ENCODE measurements at places on chromosomes 7 and 10.
A peak's percentile ranks its signal among the peaks of the same experiment; 100 is the strongest.

DNA sequence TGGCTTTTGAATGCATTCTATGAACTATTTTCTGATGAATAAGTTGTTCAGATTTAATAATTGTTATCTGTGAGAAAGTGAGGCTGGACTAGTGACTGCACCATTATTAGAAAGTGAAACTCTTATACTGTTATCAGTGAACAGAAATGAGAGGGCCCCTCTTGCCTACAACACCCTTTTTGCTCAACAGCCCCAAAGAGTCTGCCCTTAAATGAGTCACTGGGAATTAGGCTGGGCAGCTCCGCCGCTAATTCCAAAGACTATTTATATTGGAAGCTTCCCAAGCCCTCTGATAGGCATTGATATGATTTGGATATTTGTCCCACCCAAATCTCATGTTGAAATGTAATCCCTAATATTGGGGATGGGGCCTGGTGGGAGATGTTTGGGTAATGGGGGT, 7.0 kb upstream of the CYP2C18 start:
- ATAC-seq = no peak

GRCh38 chr7:20991544-20991943, 204.9 kb upstream of the SP8 start:
- ATAC-seq = no peak

- ATAC-seq = no peak
Observed at GRCh38 chr7:51021906-51022570, 239.3 kb upstream of the GRB10 start.

DNA sequence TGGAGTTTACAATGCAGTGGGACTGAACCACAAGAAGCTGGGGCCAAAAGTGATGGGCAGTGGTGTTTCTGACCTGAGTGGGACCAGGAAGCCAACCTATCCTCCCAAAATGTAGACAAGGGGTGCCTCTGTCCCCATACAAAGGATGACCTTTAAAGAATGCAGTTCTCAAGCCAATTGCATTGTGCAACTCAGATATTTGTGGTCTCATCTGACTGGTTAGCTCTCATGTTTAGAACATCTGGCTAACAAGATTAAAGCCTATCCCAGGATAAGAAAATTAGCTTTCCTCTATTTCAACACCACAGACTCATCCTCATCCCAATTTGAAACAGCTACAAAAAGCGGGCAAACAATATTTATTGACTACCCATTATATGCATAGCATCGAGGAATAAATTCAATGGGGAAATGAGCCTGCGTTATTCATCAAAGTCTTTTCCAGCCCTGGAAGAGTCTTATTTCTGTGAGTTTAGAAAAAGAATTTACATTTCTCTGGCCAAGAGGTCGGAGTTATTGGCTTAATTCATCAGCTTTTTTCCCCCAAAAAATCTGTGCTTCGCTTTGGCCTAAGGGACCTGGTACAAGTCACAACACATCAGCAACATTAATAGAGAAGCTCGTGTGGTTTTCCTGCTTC, 26.7 kb downstream of the ELMO1 start:
- ATAC-seq = no peak

DNA sequence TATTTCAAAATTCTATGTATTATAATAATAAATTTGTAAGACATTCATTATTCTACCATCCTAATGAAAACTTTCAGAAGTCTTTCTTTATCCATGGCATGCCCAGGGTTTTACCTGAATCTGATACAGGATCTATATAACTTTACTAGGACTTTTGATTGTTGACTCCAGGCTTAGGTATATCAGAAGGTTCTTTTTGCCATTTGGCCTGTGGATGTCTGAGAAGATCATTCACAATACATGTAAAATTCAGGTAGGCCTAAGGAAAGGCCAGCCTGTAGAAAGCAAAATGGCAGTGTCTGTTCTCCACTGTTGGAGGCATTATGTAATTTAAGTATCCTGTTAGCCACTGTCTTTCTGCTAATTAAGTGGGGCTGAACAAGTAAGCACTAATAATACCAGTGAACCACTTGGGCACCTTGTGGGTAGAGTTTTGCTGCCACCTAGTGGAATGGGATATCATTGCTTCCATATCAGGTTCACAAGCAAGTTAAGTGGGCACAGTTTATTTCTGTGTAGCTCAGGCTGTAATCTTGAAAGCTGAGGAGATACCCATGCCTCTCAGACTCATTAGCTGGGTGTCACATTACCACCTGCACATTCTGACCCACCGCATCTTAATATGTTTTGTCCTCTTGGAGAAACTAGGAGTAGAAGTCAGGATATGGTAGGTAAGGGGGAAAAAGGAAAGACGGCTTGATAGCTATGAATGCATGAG, 105.5 kb downstream of the SEPTIN7 start:
- peak; percentile 85 for ATAC-seq

DNA sequence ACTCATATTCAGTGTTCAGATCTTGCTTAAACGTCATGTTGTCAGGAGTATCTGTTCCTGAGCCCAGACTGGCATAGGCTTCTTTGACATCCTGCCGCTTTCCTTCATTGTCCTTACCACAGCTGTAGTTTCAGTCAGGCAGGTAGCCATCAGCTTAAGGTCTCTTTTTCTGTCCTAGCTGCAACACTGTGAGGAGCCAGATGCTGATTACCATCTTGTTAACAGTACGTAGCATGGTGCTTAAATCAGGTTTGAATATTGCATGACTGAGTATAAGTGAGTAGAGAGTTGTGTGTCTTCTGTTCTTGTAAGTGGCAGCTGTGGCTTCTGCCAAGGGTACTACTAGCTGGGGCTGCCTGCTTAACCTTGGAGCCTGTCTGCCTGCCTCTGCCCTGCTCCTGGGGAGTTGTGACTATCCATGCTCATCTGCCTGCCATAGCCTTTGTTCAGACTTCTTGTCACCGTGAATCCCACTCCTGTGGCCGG, 92.6 kb downstream of the MAPK8 start:
- no peak for ATAC-seq

GRCh38 chr7:7881581-7881980, 87.0 kb upstream of the GLCCI1 start:
- no peak for ATAC-seq

GRCh38 chr10:7279303-7279702, 131.5 kb downstream of the SFMBT2 start:
- no peak for ATAC-seq

GRCh38 chr10:114767986-114768821, 53.4 kb upstream of the FHIP2A start:
- ATAC-seq = peak; percentile 55

GRCh38 chr7:42176724-42177101, 60.3 kb downstream of the GLI3 start:
- ATAC-seq = no peak

DNA sequence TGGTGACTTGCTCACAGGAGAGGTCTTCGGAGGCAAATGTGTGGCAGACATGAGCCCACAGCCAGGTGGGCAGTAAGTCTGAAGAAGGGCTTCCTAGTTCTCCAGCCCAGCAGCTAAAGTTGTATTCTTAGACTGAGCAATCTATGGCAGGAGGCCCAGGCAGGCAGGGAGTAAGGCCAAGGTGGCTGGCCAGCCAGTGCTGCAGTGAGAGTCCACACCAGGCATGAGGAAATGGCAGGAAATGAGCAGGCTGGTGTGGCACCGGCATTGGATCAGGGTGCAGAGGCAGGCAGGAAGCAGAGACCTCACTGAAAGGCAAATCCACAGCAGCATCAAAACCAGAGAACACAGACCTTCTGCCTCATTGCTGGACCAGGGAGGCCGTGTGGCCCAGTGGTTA, 84.6 kb upstream of the PDE1C start:
- ATAC-seq = no peak

- no peak for ATAC-seq
Observed at GRCh38 chr10:24889639-24890038, 62.8 kb downstream of the PRTFDC1 start.

DNA sequence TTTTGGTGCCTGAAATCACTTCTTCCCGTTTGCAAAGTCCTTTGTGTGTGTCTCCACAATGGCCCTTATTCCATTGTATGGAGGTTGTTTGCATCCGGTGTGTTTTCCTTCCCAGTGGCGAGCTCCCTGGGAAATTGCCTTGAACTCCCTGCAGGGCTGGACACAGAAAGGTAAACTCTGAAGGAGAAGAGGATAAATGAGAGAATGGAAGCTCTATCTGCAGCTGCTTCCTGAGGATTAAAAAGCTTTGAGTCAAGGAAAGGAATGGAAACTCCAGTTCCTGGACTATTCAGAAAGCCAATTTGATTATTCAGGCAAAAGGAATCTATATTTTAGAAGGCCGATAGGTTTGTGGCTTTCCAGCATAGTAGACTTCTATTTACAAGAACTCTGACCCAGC, 4.4 kb upstream of the GRK5 start:
- no peak for ATAC-seq

GRCh38 chr10:121171825-121172787, 320.9 kb downstream of the WDR11 start:
- ATAC-seq = no peak

- ATAC-seq = peak; percentile 74
Observed at GRCh38 chr10:129030996-129031843, 435.8 kb upstream of the MGMT start.

- ATAC-seq = no peak
Observed at GRCh38 chr7:132084776-132085388, 491.4 kb downstream of the PLXNA4 start.

DNA sequence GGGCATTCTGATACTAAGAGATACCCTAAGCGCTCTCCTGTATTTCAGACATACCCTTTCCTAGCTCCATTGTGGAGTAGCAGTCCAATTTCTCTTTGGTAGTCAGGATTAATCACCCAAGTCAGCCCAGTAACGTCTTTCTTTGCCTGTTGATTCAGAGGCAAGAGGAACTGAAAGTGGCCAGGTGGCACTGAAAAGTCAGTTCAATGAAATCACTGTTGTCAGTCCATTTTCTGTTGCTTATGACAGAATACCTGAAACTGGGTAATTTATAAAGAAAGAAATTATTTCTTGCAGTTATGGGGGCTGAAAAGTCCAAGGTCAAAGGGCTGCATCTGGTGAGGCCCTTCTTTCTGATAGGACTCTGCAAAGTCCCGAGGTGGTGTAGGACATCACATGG, 40.2 kb downstream of the ANKRD61 start:
- peak; percentile 76 for ATAC-seq
